Stimulated activated CD8-positive, alpha-beta memory T cell treated with anti-CD3 and anti-CD28 coated beads, Interleukin-7, amount 100 ng/mL, for 1 hour (primary cell): ENCODE measurements at places on chromosomes 2 and 18.

DNA sequence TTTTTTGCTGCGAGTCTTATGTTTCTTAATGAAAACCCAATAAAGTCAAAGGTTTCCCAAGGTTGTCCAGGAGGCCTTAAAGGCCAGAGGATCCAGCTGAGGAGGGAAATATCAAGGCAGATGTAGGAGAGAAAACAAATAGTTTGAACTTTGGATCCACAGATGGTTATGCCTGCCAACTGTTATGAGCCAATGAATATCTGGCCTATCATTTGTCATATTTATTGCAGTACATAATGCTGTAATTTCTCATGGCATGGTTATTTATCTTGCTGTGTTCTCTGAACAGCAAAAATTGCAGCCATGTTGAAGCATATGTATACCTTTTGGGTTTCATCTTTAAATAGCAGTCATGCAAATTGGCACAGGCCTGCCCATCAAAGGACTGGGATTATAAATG lies 38.2 kb upstream of the CAVIN2 start:
- no peak for DNase-seq

- no peak for DNase-seq
These were observed 942 bp upstream of the ZNF236 start for GRCh38 chr18:76821356-76821874.

GRCh38 chr18:21210278-21210677 lies 31.8 kb upstream of the GREB1L start:
- no peak for DNase-seq

DNA sequence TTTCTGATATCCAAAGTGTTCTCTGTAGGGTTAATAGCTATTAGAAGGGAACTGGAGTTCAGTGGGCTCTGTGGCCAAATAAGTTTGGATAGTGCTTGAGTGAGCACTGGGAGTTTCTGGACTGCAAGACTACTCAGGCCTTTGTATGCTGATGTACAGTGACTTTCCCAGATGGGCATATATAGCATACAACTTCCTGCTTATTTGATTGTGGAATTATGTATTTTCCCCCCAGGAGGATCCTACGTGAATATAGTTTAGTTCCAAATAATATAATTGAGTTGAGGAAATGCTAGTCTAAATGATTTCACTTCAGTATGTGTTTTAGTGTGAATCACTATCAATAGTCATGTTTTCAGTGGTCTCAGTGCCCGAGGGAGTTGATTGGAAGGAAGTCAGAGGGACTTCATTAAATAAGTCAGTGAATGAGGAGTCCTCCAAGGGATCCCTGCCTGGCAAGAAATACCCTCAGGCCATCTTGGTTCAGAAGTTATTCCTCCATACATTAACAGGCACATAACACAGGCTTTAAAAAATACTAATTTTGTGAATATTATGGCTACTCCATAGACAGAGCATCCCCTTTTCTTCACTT lies 251.4 kb downstream of the PRKCE start:
- no peak for DNase-seq

DNA sequence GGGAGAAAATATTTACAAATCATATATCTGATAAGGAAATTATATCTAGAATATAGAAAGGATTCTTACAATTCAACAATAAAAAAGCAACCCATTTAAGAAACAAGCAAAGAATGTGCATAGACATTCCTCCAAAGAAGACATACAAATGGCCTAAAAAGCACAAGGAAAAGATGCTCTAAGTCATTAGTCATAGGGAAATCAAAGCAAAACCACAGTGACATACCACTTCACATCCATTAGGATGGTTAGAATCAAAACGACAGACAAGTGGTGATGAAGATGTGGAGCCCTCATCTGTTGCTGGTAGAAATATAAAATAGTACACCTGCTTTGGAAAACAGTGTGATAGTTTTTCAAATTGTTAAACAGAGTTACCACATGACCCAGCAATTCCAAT lies 48.2 kb downstream of the MAPRE2 start:
- DNase-seq: no peak

- DNase-seq: no peak
These were observed 806.4 kb upstream of the POU3F3 start for GRCh38 chr2:104047516-104047915.

DNA sequence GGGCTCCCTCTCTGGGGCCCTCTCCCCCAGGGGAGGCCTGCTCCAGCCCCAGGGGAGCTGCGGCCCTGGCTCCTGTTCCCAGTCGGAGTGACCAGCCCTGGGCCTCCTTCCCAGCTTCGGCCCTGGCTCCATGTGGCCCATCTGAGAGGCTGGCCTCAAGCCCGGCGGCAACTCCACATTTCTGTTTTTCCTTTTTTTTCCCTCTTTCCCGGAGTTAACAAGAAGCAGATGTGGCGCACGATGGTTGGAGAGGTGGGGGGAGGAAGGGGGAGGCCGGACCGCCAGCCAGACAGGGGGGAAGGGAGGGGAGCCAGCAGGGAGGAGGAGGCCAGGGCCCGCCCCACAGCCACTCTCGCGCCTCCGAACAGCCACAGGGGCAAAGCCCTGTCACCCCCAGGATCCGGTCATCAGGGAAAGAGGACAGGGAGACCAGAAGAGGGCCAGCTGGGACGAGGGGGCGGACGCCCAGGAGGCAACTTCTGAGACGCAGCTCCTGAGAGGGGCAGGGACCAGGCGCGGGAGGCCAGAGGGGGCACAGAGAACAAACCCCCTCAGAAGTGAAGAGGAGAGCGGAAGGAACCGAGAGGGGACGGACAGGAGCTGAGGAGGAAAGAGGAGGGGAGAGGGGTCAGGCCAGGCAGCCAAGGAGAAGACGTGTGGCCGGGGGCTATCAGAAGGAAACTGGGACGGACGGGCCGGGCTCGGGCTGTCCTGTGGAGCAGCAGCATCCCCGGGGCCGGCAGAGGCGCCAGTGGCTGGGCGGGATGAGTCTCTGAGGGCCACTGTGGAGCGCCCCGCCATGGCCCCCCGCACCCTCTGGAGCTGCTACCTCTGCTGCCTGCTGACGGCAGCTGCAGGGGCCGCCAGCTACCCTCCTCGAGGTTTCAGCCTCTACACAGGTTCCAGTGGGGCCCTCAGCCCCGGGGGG lies at the start of gene EMILIN1:
EMILIN1 (plus strand) TSS at position 349 of the 928 bp plus-strand sequence; CDS start at position 800, 451 bp downstream.
- DNase-seq: no peak

DNA sequence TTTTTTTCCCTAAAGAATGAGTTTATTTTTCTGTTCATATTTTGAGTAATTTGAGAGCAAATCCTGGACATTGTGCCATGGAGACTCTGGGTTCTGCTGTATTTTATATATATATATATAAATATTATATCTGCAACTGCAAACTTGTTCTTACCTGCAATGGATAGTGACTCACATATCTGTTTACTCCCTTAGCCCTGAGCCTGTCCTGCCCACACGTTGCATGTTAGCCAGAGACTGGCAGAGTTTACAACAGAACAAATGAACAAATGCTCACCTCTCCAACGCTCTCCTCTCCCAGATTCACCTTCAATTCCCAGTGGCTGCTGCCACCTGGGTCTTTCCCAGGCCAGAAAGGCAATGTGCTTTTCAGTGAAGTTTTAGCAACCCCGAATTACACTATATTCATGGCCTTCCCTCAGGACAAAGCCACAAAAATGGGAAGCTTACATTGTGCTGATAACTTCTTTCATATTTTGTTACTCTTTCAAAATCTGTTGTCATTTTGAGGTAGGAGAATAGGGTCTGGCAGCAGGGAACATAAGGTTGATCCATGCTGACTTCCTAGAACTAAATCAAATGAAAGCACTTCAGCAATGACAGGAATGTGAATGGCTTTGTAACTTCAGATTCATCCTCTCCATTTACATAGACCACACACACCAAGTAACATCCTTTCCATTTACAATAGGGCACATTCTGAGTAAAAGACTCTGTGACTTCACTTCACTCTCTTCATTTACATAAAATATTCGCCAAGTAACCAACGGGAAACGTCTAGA lies 105.4 kb upstream of the FAM110C start:
- DNase-seq: no peak

DNA sequence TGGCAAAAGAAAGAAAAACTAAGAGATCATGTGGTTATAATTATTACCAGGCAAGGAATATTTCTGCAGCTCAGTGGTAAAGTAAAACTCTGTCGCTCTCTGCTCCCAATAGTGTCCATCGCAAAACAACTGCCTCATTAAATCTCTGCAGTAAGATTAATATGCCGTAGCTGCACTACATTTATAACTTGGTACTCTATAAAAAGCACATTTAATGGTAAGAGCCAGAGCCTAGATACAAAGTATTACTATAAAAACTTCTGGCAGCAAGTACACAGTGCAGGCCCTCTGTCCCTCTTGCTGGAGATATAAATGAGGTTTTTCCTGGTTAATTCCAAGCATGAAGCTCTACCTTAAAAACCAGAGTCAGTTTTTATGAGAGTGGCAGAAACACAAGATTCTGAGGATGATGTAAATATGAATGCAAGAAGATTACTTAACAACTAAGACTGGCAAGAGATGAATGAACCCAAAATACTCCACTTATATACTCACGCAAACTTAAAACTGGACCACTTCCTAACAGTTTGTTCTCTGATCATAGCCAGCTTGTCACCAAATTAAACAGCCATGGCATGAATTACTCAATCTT lies 25.5 kb downstream of the ZNF521 start:
- DNase-seq: no peak

- no peak for DNase-seq
These were observed 6.4 kb upstream of the ODC1 start for GRCh38 chr2:10454505-10454904.

DNA sequence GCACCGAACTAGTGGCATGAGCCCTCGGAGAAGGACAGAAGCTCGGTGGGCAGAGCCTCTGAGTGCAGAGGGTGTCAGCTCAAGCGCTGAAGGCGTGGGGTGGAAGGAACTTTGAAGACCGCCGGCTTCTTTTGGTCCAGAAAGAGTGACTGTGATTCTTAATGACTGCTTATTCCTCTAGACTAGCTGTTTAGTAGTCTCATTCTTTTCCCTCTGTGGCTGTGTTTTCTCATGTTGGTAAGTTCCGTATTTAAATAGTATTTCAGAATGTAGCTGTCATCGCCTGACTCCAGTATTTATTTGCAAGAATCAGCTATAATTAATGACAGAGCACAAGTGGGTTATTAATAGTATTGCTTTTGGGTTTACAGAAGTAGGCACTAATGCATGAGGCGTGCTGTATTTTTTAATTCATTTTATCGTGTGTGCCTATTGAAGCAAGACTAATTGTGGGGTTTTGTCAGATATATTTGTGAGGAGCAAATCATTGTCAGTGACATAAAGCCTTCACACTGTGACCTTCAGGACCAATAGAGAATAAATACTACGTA lies 80.8 kb upstream of the NFATC1 start:
- no peak for DNase-seq
